A549 treated with ZK216348 at 1 μM for 4 hours (cell line): ENCODE measurements at places on chromosomes 5 and 9. TPM values are rescaled to one million over a fixed set of nuclear protein-coding genes. Genes with fewer than 3 reads are reported as not detected.

Gene SERF1A
- 0.55 to 2.0 TPM (median 0.81 TPM) in 5 replicates for total RNA-seq

Gene EGFLAM
- total RNA-seq = 0.26 TPM in 1 of 5 replicates, not detected in the others

Gene DPYSL3
- 16.2 to 20.7 TPM (median 18.0 TPM) in 5 replicates for total RNA-seq

Gene LCN9
- total RNA-seq = not detected in 5 replicates

Gene CDC23
- 21.4 to 34.1 TPM (median 27.0 TPM) in 5 replicates for total RNA-seq

Gene ADAMTS16
- 1.3 to 2.3 TPM (median 1.4 TPM) in 5 replicates for total RNA-seq

Gene CCDC183
- total RNA-seq = 0.11 to 0.74 TPM (median 0.72 TPM) in 3 of 5 replicates, not detected in the others

Gene IFNB1
- not detected in 5 replicates for total RNA-seq

Gene FAT2
- total RNA-seq = 0.02 TPM in 1 of 5 replicates, not detected in the others

Gene CACNA1B
- 0.02 to 0.07 TPM (median 0.05 TPM) in 4 of 5 replicates, not detected in the other for total RNA-seq

Gene ROPN1L
- 1.3 to 2.8 TPM (median 2.2 TPM) in 5 replicates for total RNA-seq

Gene TAF11L5
- total RNA-seq = not detected in 5 replicates

Gene DIRAS2
- not detected in 5 replicates for total RNA-seq

Gene NUTM2G
- total RNA-seq = not detected in 5 replicates

Gene AOPEP
- 160 to 217 TPM (median 210 TPM) in 5 replicates for total RNA-seq

Gene GLRA1
- not detected in 5 replicates for total RNA-seq

Gene ABLIM3
- 16.9 to 23.0 TPM (median 19.4 TPM) in 5 replicates for total RNA-seq

Gene FOXD4
- 0.34 to 0.94 TPM (median 0.49 TPM) in 5 replicates for total RNA-seq

Gene FABP6
- total RNA-seq = 0.45 to 1.6 TPM (median 1.1 TPM) in 5 replicates

Gene GHR
- total RNA-seq = 0.05 TPM in 1 of 5 replicates, not detected in the others

Gene PCDHGA11
- 0.05 to 0.07 TPM in 2 of 5 replicates, not detected in the others for total RNA-seq

Gene ESM1
- total RNA-seq = not detected in 5 replicates

Gene MELK
- 62.8 to 89.4 TPM (median 75.8 TPM) in 5 replicates for total RNA-seq

Gene PTPDC1
- total RNA-seq = 3.2 to 4.7 TPM (median 4.4 TPM) in 5 replicates

Gene IL3
- total RNA-seq = not detected in 5 replicates

Gene CCDC152
- not detected in 5 replicates for total RNA-seq

Gene GMCL2
- not detected in 5 replicates for total RNA-seq

Gene CCNJL
- 10.5 to 14.3 TPM (median 13.6 TPM) in 5 replicates for total RNA-seq

Gene PCDHA4
- 0.95 to 2.0 TPM (median 1.8 TPM) in 5 replicates for total RNA-seq
